ENCODE measurements at places on chromosomes 13 and 19. TPM values are rescaled to one million over a fixed set of nuclear protein-coding genes. Genes with fewer than 3 reads are reported as not detected.

The ZNF667 gene
- not detected for total RNA-seq

The ZNF578 gene
- total RNA-seq = not detected

The ZNF177 gene
- total RNA-seq = 0.03 TPM

The ZNF534 gene
- not detected for total RNA-seq

- no peak for DNase-seq
Observed at GRCh38 chr13:72804301-72804700, 22.4 kb downstream of the PIBF1 start.

- no peak for DNase-seq
Observed at GRCh38 chr13:70051531-70051930, 56.1 kb upstream of the ATXN8OS start.

DNA sequence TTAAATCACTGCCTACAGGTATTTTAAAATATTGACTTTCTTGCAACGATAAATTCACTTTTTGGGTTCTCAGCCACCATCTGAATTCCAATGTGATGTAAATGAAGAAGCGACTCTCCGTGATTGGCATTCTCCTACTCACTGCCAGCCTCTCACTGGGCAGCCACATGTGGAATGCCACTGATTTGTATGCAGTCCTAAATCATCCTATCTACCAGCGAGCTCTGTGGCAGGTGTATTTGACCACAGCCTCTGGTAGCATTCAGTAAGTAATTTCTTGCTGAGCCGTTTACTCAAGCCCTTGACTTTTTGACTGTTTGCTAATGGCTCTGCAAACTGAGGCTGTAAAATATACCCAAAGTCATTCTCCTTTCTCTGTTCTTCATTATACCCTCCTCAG lies 559.0 kb upstream of the SLC10A2 start:
- DNase-seq = no peak

- DNase-seq = peak; percentile 82
Observed at GRCh38 chr13:97182111-97182890, 39.8 kb upstream of the MBNL2 start.

- no peak for DNase-seq
Observed at GRCh38 chr19:55261671-55262126, 2.9 kb upstream of the PPP6R1 start.

- no peak for DNase-seq
Observed at GRCh38 chr19:58516964-58517833, 2.4 kb downstream of the ZBTB45 start.

- DNase-seq = no peak
Observed at GRCh38 chr13:35162420-35162819, 220.3 kb downstream of the NBEA start.

- DNase-seq = peak; percentile 14
Observed at GRCh38 chr13:93172109-93172508, 54.5 kb upstream of the GPC6 start.

DNA sequence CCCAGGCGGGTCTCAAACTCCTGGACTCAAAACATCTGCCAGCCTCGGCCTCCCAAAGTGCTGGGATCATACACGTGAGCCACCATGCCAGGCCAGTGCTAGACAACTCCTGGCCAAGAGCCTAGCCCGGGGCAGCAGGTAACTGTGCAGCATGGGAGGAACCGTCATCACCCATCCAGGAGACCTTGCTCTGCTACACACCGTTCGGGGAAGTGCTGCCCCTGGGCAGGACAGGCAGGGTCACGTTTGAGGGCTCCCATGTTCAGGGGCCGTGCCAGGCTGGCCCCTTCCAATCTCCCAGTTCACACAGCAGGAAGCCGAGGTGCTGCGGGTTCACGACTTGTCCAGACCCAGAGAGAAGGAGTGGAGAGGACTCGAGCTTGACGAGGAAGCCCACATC lies 35.1 kb downstream of the NAXD start:
- no peak for DNase-seq

- no peak for DNase-seq
Observed at GRCh38 chr13:42633495-42633894, 59.5 kb downstream of the TNFSF11 start.

DNA sequence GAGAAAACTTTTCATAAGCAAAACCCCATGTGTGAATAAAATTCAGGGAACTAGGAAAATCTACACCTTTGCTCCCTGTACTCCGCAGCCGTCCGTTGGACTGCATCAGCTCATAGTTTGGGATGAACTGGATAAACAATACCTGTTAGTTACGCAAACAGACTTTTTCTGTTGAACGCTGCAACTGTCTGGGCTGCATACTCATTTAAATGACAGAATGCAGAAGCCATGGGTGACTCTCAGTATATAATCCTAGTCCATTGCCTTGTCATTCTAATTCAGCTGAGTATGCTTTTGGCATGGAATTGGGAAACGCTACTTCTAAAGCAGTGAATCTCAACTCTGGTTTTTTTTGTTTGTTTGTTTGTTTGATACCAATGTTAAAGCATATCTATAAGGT lies 151.6 kb downstream of the SLITRK1 start:
- DNase-seq = no peak

- no peak for DNase-seq
Observed at GRCh38 chr13:40189426-40189825, 477.0 kb downstream of the FOXO1 start.

- DNase-seq = no peak
Observed at GRCh38 chr13:73876323-73876722, 257.9 kb downstream of the KLF12 start.

Data from HT-29 (cell line).